Ascending aorta (tissue), 2 donors: ENCODE measurements at places on chromosomes 3 and 15. TPM values are rescaled to one million over a fixed set of nuclear protein-coding genes. Genes with fewer than 3 reads are reported as not detected.
A peak's percentile ranks its signal among the peaks of the same experiment; 100 is the strongest.

GRCh38 chr15:36507458-36507857 is 72.0 kb upstream of the CDIN1 start:
- no peak for DNase-seq

DNA sequence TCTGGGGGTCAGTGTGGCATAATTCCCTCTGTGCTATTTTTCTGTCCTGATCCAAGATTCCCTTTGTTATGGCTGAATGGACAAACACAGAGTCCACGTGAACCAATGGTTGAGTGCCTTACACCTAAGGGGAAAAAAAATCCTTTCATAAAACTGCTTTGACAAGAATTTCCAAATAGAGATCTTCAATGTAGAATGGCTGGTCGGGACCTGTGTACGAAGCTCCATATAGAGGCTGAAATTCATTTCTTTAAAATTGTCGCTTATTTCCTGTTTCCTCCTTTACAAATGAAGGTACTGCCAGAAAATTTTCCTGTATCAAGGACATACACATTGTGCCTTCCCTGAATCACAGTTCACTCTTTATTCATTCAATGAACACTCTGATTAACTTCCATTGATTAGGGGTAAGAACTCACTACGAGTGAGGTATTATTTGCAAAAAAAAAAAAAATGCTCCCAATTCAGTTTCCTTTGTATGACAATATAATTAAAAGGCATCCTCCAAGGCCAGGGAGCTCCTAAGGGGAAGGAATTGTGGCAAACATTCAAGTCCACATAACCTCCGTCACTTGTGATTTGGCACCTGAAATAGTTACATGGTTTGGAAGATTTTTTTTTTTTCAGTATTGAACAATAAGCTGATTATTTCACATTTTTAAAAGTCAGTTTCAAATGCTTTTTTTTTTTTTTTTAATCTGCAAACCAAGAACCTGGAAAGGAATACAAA is 293.8 kb downstream of the MEX3B start:
- DNase-seq: no peak

- no peak for DNase-seq
Measured at GRCh38 chr3:119405315-119405714, 58.1 kb downstream of the TMEM39A start.

DNA sequence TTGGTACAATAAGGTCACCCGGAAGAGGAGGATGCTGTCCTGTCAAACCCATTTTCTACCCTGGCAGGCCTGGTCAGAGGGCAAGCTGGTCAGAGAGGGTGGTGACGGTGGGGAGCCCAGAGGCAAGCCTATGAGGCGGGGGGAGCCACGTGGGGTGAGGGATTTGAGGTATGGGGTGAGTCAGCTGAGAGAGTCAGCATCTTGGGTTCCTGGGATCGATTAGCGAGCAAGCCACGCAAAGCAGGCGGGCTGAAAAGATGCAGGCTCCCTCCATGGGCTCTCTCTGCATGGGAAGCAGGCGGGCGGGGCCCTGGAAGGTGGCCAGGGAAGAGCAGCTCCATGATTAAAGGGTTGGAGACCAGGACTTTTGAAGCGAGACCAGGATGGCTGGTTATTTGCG is 48.1 kb downstream of the MAGEF1 start:
- no peak for DNase-seq

- DNase-seq: no peak
Measured at GRCh38 chr3:85678713-85679112, 719.9 kb downstream of the CADM2 start.

DNA sequence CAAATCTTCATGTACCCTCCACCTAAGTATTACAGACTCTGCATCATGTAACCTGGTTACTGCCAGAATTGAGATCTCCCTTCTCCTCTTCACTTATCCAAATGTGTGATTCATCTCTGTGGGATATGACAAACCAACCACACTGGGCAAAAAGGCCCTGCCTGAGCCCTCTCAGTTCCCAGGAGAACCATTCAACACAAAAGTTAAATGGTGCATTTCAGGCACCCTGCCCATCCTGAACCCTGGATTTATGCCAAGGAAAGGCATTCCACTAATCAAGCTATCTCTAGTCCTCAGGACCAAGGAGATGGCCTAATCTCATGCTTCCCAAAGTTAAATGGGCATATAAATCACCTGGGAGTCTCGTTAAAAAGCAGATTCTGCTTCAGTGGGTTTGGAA is 108.5 kb downstream of the TNIK start:
- no peak for DNase-seq

GRCh38 chr3:165817160-165817709 is 20.0 kb downstream of the BCHE start:
- DNase-seq: no peak

GRCh38 chr3:42179110-42179725 is 86.8 kb downstream of the CCK start:
- peak; percentile 73 for DNase-seq

DNA sequence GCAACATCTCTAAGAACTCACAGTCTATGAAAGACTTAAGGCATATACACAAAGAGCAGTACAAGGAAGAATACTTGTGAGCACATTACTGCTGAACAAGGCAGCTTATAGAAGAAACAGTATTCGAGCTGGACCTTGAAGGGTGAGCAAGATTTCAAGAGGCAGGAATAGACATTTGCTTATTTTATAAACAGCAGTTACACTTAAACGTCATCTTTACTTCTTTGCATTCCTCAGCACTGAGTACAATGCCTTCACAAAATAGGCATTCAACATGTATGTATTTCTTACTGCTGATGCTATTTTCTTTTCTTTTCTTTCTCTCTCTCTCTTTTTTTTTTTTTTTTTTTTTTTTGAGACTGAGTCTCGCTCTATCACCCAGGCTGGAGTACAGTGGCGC is 205.8 kb downstream of the ZIC4 start:
- DNase-seq: no peak

DNA sequence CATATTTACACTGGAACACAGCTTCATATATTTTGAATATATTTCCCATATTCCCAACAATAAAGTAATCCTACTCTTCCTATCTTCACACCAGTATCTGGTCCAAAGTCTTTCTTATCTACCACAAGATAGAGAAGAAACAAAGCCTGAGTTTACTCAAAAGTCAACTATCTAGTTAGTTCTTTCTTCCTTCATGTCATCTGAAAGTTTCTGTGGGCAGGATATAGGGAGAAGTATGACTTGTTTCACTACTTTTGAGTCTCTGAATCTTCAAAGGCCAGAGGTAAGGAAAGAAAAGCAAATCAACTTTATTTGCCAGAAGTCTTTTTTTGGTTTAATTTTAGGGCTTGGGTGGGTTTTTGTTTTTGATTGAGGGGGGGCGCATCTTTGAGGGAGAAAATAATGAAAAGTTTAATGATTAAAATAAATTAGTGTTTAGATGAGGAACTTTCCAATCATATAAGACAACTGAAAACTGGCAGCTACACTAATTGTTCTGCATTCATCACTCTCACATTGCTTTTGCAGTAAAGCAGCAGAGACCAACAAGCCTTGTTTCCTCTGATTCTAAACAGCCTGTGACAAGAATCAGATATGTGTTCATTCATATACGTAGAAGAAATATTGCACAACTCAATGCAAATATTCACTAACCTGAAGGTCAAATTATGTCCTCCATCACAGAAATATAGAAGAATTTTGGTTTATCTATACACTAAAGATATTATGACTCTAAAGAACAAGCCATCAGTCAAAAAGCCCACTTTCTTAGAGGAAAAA is 421.4 kb downstream of the SHQ1 start:
- DNase-seq: no peak

- no peak for DNase-seq
Measured at GRCh38 chr3:9310043-9310442, 52.8 kb upstream of the THUMPD3 start.

GRCh38 chr15:59131969-59132562 is 27.1 kb downstream of the CCNB2 start:
- DNase-seq: no peak

DNA sequence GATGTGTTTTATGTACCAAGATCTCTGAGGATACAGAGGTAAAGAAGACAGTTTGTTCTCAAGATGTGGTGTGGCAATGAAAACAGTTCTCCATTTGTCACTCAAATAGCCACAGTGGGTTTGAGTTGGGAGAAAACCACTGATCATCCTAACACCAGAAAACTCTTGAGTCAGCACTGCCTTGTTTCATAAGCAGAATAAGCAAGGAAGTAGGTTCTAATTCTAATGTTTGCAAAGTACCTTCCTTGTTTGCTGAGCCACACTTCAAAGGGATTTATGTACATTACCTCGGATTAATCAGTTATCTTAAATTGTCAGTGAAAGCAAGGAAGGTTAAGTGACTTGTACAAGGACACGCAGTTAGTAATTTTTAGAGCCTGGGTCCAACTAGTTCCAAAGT is 107.8 kb upstream of the BOC start:
- no peak for DNase-seq

DNA sequence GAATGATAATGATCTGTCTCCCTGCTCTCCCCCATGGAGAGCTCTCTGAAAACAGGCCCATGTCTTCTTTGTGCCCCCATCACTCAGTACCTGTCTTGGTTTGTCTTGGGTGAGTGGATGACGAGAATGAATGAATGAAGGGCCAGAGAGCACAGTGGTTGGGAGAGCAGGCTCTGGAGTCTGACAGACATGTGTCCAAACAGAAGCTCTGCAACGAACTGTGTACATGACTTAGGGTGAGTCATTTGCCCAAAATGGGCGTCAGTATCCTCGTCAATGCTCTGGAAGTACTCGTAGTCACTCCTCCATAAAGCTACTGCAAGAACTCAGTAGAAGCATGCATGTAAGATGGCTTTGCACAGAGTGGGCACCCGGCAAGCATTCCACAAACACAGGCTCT is 170.2 kb upstream of the TLE3 start:
- no peak for DNase-seq

GRCh38 chr3:152230370-152230769 is 38.4 kb upstream of the MBNL1 start:
- no peak for DNase-seq

- DNase-seq: no peak
Measured at GRCh38 chr15:46441294-46442062, 806.6 kb downstream of the SQOR start.

GRCh38 chr3:197155046-197155445 is 125.4 kb upstream of the MELTF start:
- DNase-seq: no peak

- DNase-seq: no peak
Measured at GRCh38 chr3:195160257-195160898, 110.6 kb downstream of the XXYLT1 start.

GRCh38 chr3:179943117-179943880 is 93.4 kb downstream of the PEX5L start:
- no peak for DNase-seq

GRCh38 chr15:29130476-29130875 is 139.1 kb downstream of the NSMCE3 start:
- DNase-seq: no peak

DNA sequence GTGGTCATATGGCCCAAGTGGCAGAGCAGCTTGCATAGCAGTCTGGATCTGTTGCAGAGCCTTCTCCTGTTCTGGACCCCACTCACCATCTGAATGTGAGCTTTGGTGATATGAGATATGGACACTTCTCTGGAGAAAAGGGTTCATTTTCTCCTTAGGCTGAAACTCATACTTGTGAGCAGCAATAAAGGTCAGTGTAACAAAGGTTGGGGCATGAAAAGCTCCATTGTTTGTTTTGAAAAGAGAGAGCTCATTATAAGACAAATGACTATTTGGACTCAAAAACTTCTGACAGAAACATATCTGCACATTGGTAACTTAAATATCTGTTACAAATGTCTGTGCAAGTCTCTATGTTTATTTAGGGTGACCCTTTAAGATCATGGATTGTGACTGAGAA is 517.3 kb downstream of the MFSD1 start:
- no peak for DNase-seq

KBTBD13 gene
- 0.21 TPM for total RNA-seq

PAQR5 gene
- total RNA-seq: 1.1 TPM

EXD1 gene
- not detected for total RNA-seq

RYR3 gene
- 3.1 TPM for total RNA-seq

COL6A5 gene
- total RNA-seq: not detected

MNS1 gene
- 0.43 TPM for total RNA-seq

GATA2 gene
- 56.0 TPM for total RNA-seq

FGF12 gene
- total RNA-seq: 0.43 TPM

GOLGA8J gene
- total RNA-seq: 0.75 TPM

C3orf20 gene
- not detected for total RNA-seq
